ENCODE measurements at places on chromosomes 11 and 22. TPM values are rescaled to one million over a fixed set of nuclear protein-coding genes. Genes with fewer than 3 reads are reported as not detected.

The SLN gene
- total RNA-seq: 2,561 TPM

The PRRG4 gene
- 0.08 TPM for total RNA-seq

The C11orf16 gene
- total RNA-seq: not detected

DNA sequence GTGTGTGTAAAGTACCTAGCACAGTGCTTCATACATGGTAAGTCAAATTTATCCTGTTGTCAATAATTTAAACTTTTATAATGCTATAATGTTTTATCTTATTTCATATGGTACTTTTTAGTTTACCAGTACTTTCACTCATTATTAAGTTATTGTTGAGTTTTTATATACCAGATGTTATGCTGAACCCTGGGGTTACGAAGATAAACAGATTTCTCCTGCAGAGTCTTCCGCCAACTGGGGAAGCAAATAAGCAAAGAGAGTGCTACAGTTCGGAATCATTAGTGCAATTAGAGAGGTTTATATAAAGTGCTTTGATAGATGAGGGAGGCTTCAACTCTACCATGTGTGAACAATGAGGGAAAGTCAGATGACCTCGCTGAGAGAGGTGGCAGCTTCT is 362.3 kb downstream of the DYNC2H1 start:
- DNase-seq: no peak
- no peak overlapping the region for H3K4me3 ChIP-seq
- H3K4me1 ChIP-seq: no peaks in the 10 kb centered on the region
- H3K27ac ChIP-seq: no peak overlapping the region

DNA sequence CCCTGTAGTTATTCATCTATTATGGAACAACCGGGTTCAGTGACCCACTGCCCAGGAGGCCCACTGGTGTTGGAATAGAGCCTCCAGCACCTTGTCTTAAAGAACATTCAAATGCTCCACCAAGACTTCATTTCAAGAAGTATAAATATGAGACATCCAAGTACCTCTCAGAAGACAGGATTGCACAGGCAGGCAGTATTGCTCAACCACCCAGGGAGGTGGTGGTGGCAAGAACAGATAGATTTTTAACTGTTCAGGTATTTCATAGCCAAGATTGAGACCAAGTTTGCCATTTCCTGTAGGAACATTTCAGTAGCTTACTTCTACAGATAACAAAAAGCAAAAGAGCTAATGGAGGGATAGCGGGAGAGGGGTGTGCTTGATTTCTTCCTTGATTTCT is 78.7 kb downstream of the COMMD9 start:
- H3K4me1 ChIP-seq: no peaks in the 10 kb centered on the region
- DNase-seq: no peak
- H3K27ac ChIP-seq: no peak overlapping the region
- no peaks in the 10 kb centered on the region for H3K36me3 ChIP-seq
- no peak overlapping the region for H3K4me3 ChIP-seq
- no peaks in the 10 kb centered on the region for H3K27me3 ChIP-seq

DNA sequence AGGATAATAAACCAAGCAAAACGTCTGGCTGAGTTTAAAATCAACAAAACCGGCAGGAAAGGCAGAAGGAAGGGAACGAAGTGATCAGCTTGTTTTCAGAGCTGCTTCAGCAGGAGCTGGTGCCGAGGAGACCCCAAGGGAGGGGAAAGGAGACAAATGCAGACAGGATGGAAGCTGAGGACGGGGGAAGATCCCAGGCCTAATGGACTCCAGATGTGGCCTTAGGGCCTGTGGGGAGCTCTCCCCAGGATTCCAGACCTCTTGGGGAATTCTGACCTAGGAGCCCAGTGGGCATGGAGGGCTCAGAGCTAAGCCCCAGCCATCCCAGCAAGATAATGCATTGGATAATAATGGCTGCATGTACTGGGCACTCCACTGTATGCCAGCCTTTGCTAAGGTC is 211.4 kb upstream of the NARS2 start:
- no peaks in the 10 kb centered on the region for H3K27me3 ChIP-seq
- DNase-seq: no peak
- H3K4me3 ChIP-seq: no peak overlapping the region
